ENCODE measurements at places on chromosomes 13 and 19.
A peak's percentile ranks its signal among the peaks of the same experiment; 100 is the strongest.

GRCh38 chr19:23395041-23395721 is at the start of gene ZNF91:
TSS of gene ZNF91 (minus strand) at chr19:23395471. CDS start at chr19:23395354, 117 bp downstream.
- peak; percentile 85 for DNase-seq

GRCh38 chr13:55432814-55433213 is 1707.9 kb upstream of the PRR20A start:
- no peak for DNase-seq

DNA sequence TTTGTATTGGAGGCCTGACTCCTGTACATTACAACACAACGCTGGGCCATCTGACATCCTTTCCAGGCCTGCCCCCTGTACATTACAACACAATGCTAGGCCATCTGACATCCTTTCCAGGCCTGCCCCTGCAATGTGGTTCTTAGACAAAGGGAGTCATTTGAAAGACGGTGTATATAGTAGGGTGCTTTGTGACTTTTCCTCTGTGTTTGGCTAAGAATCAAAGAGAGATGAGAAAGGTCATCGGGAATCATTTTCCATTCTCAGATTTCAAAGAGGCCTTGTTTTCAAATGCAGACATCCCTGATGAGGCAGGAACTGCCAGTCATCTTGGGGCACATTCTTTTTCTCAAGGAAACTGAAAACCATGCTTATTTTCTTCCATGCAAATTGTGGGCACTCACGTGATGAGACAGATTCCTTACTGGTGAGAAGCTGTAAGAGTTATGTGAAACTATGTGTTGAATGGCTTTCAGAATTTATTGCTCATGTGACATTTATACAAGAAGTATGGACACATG is 551.6 kb downstream of the MYO16 start:
- peak; percentile 86 for DNase-seq

DNA sequence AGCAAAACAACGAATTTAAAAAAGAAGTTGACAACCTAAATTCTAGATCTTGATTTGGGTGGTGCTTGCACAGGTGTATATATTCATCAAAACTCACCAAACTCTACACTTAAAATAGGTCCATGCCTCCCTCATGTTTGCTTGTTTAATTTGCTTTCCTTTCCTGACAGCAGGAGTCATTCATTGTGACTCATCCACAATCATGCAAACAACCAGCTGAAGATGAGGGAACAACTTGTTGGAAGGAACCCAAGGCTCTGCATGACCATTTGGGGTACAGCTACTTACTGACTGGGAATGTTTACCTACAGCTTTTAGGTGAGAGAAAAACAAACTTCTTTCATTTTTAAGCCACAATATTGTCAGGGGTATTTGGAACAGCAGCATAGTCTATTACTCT is 96.6 kb downstream of the RXFP2 start:
- DNase-seq, result peak; percentile 13

DNA sequence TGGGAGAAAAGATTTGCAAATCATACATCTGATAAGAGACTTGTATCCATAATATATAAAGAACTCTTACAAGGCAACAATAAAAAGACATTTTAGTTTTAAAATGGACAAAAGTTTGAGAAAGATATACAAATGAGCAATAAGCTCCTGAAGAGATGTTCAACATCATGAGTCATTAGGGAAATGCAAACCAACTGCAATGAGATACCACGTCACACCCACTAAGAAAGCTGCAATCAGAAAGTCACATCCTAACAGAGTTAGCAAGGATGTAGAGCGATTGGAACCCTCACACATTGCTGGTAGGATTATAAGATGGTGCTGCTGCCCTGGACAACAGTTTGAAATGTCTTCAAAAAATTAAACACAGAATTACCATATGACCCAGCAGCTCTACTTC is 50.3 kb downstream of the GSX1 start:
- DNase-seq, result no peak

GRCh38 chr19:47124937-47125668 is 5.5 kb upstream of the SAE1 start:
- no peak for DNase-seq

GRCh38 chr13:80668452-80668851 is 327.5 kb upstream of the SPRY2 start:
- no peak for DNase-seq

- no peak for DNase-seq
These were observed 738 bp downstream of the DMWD start for GRCh38 chr19:45791744-45792469.

DNA sequence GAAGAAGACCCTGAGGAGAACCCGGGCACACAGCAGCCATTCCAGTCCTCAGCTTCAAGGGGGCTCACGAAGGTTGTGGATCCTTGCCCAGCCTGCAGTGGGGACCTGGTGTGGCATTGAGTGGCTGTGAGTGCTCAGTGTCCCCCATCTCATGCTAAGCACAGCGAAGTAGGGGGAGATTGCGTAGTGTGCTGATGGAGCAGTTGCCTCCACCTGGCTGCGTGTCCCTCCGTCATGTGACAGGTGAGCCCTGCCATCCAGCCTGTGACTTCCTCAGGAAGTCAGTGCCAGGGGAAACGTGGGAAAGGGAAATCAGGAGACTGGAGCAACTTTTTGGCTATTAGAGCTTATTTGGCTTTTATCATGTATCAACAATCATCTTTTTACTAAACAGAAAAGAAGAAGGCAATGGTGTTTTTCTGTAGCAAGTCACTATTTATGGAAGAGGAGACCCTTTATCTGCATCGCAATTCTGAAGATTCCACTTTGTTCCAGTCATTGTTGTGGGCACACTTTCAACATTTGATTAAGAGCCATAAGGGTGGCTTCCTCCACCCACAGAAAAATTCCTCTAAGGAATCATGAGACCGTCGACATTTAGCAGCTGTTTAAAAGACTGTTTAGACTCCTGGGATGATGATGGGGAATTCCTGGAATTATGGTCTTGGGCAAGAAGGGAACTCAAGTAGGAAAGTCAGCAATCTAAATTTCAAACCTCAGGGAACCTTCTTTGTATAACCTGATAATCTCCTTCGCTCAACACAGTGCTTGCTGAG is 126.8 kb upstream of the SPATA13 start:
- peak; percentile 74 for DNase-seq

DNA sequence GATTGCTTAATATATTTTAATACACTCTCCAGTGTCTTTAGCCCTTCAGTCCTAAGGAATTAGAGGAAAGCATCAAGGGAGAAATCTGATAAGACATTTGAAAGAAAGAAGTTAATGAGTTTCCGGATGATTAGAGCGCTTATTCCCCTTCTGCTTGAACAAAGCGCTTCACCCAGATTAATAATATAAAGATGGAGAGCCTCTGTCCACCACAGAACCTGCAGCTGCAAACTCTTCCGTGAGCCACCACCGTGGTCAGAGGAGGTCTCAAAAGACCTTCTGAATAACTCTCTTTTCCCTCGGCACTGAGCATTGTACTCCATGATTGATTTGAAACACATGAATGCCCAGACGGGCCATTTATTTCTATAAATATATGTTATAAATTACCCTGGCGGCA is 14.2 kb upstream of the TUBGCP3 start:
- DNase-seq, result no peak

DNA sequence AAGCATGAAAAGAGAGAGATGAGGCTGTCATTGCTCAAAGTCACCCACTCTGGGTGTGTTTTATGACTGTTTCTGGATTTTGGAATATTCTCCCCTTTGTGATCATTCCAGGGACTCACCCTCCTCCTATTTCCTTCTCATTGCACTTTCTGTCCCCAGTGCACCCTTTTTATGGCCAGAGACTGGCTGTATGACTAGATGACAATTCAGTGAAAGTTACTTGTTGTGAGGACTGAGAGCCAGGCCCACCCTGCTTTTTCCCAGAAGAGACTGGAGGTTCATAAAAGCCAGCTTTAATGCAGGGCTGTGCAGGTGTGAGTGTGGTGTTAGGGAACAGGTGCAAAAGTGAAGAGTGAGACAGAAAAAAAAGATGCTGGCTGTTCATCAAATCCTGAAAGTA is 17.3 kb downstream of the CEACAM7 start:
- DNase-seq, result no peak

- DNase-seq, result no peak
These were observed 22.3 kb downstream of the IER2 start for GRCh38 chr19:13172346-13173138.

DNA sequence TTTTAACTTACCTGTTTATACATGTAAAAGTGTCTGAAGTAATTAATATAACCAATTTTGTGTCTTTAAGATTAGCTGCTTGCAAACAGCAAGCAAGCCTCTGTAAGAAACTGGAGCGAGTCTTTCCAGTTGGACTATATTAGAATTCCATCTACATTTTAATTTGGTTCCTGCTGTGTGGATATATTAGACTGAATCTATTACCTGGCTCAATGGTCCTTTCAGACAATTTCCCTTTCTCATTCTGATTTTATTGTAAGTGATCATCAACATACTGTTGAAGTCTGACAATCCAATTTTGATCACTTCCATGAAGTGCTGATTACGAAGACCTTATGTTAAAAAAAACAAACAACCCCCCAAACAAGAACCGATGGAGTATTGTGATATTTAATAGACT is 72.3 kb downstream of the GPC5 start:
- no peak for DNase-seq

- DNase-seq, result peak; percentile 76
These were observed 59.6 kb downstream of the WDFY2 start for GRCh38 chr13:51643882-51644281.

DNA sequence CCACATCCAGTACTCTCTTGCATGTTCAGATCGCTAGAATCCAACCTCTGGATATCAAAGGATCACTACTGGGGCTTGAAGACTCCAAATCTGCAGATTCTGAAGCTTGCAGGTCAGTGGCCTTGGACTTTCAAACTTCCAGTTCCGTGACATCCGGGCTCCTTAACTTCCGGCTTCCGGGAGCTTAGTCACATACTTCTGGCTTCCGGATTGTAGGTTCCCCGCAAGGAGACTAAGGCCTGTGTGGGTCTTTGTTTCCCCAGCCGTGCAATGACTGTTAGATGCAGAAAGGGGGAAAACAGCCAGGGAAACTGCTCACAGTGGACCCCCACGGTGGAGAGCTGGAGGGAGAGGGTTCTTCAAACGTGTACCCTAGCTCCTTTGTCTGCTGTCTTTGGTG is 41.4 kb downstream of the ZNF333 start:
- DNase-seq, result no peak

DNA sequence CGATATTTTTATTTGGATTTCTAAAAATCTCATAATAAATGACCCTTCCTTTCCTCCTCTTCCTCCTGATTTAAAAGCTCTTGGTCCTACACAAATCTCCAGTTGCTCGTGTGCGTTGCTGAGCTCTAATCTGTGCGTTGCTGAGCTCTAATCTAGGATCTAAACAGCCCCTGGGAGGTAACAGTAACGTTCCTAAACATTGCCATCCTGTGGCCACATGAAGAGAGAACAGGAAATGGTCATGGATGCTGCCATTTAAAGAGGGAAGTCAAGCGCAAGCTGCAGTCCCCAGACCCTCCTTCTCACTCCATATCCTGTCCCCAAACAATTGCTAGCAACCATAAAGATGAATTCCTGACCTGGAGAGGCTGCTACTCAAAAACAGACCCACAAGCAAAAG is 170.8 kb downstream of the NUFIP1 start:
- no peak for DNase-seq

DNA sequence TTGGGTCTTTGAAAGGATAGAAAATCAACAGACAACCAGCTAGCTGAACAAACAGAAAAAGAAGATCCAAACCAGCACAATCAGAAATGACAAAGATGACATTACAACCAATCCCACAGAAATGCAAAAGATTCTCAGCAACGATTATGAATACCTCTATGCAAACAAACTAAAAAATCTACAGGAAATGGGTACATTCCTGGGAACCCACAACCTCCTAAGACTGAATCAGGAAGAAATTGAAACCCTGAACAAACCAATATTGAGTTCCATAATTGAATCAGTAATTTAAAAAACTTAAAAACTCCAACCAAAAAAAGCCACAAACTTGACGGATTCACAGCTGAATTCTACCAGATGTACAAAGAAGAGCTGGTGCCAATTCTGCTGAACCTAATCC is 20.9 kb upstream of the C1QTNF9B start:
- no peak for DNase-seq

DNA sequence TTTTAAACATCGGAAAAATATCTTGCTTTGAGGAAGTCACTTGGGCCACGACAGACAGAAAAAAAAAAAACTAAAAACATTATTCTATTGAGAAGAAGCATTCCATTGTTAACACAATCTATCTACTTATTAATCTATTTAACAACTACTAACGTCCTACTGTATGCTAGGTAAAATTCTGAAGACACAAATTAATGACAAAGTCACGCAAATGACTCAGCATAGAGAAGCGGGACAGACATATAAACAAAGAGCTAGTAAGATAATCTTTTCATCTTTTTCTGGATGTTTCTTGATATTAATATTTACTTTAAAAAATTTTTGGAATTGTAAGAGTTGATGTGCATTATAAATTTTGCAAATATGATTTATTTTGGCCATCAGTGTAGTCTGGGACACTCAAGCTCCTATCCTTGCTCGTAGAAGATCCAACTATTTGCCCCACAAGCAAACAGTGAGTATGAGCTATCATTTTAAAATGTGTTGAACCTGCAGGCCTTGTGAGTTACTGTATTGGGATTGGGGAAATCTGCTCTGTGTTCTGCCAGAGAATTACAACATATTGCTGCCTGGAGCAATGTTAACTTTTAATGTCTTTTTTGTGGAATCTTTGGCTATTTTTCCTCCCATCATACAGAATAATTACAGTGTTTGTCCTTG is 109.1 kb downstream of the PCDH9 start:
- no peak for DNase-seq

- DNase-seq, result peak; percentile 61
These were observed 504 bp upstream of the TRIM13 start for GRCh38 chr13:49996161-49996915.

- DNase-seq, result no peak
These were observed 16.7 kb upstream of the CRTC1 start for GRCh38 chr19:18666784-18667183.

GRCh38 chr13:75279834-75280369 is 202.1 kb downstream of the TBC1D4 start:
- no peak for DNase-seq

GRCh38 chr19:14661372-14661924 is 13.2 kb downstream of the ADGRE3 start:
- DNase-seq, result no peak

GRCh38 chr13:45132369-45133064 is 12.2 kb downstream of the GTF2F2 start:
- no peak for DNase-seq

GRCh38 chr13:38670627-38671026 is 16.2 kb upstream of the FREM2 start:
- no peak for DNase-seq

GRCh38 chr13:109160887-109161669 is 531.7 kb downstream of the MYO16 start:
- no peak for DNase-seq

GRCh38 chr13:66424422-66424821 is 805.7 kb downstream of the PCDH9 start:
- DNase-seq, result no peak
